Right ventricle myocardium inferior (tissue), 1 donor: ENCODE measurements at places on chromosomes 1 and 21. TPM values are rescaled to one million over a fixed set of nuclear protein-coding genes. Genes with fewer than 3 reads are reported as not detected.
A peak's percentile ranks its signal among the peaks of the same experiment; 100 is the strongest.

- DNase-seq = no peak
Observed at GRCh38 chr1:205371871-205372660, 15.3 kb upstream of the KLHDC8A start.

DNA sequence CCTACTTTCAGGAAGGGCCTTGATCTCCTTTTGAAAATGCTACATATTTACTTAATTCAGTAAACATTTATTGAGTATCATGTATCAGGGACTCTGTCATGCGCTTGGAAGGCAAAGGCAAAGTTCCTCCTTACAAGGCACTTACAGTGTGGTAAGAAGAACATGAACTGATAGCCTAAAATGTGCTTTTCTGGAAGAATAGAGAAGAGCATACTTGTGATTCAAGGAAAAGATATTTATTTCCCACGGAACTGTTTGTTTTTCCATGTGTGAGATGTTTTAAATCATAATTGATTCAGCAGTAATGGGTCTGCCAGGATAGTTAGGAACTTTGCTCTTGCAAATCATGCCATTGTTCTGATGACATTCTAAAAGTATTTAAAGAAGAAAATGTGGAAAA is 110.1 kb upstream of the ZNHIT6 start:
- no peak for DNase-seq

DNA sequence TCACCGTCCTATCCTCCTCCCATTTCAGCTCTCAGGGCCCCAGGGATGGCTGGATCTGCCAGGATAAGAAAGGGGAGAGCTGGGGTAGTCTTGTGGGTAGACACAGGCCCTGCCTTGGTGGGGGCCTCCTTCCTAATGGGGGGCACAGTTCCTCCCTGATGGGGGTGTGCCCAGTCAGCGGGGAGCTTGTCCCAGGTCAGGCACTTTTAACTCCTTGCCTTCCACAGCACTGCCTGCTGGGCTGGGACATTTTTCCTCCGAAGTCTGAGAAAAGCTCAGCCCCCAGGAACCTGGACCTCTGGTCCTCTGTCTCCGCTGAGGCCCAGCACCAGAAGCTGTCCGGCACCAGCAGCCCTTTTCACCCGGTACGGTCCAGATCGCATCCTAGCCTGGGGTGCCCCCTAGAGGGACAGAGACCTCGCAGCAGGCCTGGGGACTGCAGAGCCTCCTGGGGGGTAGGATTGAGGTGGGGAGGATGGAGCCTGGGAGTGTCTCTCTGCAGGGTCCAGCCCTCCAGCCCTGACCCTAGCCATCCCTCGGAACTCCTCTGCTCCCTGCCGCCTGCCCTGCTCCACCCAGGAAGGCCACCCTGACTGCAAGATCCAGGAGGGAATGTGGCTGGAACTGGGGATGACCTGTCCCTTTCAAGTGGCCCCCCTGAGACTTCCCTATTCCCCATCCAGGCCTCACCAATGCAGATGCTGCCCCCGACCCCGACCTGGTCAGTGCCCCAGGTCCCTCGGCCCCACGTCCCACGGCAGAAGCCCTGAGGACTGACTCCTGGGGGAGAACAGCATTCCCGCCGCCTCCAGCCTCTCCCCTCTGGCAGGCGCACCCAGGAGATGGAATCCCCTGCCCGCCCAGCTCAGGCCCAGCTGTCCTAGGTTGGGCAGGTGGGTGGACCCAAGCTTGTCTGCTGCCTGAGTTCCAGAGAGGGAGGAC is 12.0 kb downstream of the MIIP start:
- no peak for DNase-seq

- peak; percentile 61 for DNase-seq
Observed at GRCh38 chr1:185420588-185421081, 103.6 kb upstream of the IVNS1ABP start.

GRCh38 chr1:109441069-109441468 is 14.8 kb upstream of the PSMA5 start:
- DNase-seq = no peak

GRCh38 chr21:29213513-29214385 is 83.3 kb downstream of the MAP3K7CL start:
- no peak for DNase-seq

DNA sequence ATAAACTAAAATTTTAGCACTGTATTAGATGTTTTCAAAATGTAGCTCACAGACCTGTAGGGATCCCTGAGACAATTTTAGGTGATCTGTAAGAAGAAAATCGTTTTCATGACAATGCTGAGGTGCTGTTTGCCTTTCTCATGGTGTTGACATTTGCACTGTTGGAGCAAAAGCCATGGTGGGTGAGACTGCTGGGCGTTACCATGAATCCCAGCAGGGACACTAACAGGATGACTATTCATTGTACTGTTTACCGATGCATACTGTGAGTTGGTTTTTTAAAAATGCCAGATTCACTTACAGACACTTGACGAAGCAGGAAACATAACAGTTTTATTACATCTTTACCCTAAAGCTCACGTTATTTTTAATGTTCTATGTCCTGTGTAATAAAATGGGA is 468.5 kb downstream of the PCP4 start:
- DNase-seq = no peak

- DNase-seq = no peak
Observed at GRCh38 chr1:99731384-99731783, 35.1 kb downstream of the FRRS1 start.

GRCh38 chr1:202038688-202039346 is 28.4 kb downstream of the ELF3 start:
- no peak for DNase-seq

GRCh38 chr1:212994926-212995325 is 20.7 kb downstream of the ANGEL2 start:
- DNase-seq = no peak

Gene ERICH3
- total RNA-seq = not detected

Gene KRTAP19-1
- not detected for total RNA-seq
